ENCODE measurements at places on chromosomes 2 and 18. TPM values are rescaled to one million over a fixed set of nuclear protein-coding genes. Genes with fewer than 3 reads are reported as not detected.

The LYG1 gene
- total RNA-seq, result 1.8 TPM

The TEKT4 gene
- not detected for total RNA-seq

The TSPYL6 gene
- not detected for total RNA-seq

The ATG16L1 gene
- total RNA-seq, result 115 TPM

The UGT1A4 gene
- total RNA-seq, result not detected

The KCNJ13 gene
- total RNA-seq, result not detected

Measured in T-helper 17 cell (primary cell).